ENCODE measurements at places on chromosomes 16 and 17. TPM values are rescaled to one million over a fixed set of nuclear protein-coding genes. Genes with fewer than 3 reads are reported as not detected.

Gene MAP2K6
- total RNA-seq, result 47.3 TPM

Gene ITGA2B
- 8.8 TPM for total RNA-seq

Gene OTOP2
- total RNA-seq, result not detected

Gene KRTAP9-8
- total RNA-seq, result not detected

Gene EXOC3L1
- total RNA-seq, result 0.63 TPM

Gene MT1G
- not detected for total RNA-seq

Gene CLEC19A
- 0.31 TPM for total RNA-seq

Gene NOXO1
- total RNA-seq, result 2.8 TPM

Gene TP53TG3B
- total RNA-seq, result not detected

Gene ALOX15B
- not detected for total RNA-seq

Gene KRTAP16-1
- total RNA-seq, result not detected

Gene ATP2A1
- 0.63 TPM for total RNA-seq

Gene CDRT15L2
- total RNA-seq, result not detected

Gene CD300E
- total RNA-seq, result not detected

Gene RAMP2
- total RNA-seq, result 9.1 TPM

Gene PYDC1
- not detected for total RNA-seq

Gene ERCC4
- total RNA-seq, result 13.5 TPM

Gene TMEM114
- total RNA-seq, result not detected

Gene FNDC8
- not detected for total RNA-seq

Gene COASY
- 5.9 TPM for total RNA-seq

Gene RNF157
- 37.6 TPM for total RNA-seq

Gene PPM1E
- total RNA-seq, result 52.3 TPM

Gene ZNF750
- not detected for total RNA-seq

Measured in parietal lobe (tissue), 2 donors.